ENCODE measurements at places on chromosomes 1 and 21.

GRCh38 chr1:11448373-11449099 is 30.4 kb upstream of the DISP3 start:
- DNase-seq: no peak

GRCh38 chr1:30847358-30847972 is 61.1 kb downstream of the SDC3 start:
- no peak for DNase-seq

DNA sequence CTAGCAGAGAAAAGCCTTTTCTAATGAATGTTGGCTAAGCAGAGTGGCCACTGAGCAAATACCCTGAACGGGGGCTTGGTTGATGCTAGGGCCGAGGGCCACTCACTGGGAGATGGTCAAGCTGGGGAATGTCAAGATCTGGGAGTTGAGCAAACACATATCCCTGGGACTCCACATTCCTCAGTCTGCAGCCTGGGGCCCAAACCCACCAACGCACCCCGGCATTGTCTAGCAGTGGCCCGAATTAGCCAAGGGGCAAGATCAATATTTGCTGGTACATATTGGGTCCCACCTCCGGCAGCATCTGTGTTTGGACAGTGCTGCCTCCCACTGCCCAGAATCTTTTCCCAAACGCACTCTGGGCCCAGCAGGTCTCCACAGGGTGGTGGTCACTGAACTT is 144.1 kb downstream of the TRABD2B start:
- no peak for DNase-seq

DNA sequence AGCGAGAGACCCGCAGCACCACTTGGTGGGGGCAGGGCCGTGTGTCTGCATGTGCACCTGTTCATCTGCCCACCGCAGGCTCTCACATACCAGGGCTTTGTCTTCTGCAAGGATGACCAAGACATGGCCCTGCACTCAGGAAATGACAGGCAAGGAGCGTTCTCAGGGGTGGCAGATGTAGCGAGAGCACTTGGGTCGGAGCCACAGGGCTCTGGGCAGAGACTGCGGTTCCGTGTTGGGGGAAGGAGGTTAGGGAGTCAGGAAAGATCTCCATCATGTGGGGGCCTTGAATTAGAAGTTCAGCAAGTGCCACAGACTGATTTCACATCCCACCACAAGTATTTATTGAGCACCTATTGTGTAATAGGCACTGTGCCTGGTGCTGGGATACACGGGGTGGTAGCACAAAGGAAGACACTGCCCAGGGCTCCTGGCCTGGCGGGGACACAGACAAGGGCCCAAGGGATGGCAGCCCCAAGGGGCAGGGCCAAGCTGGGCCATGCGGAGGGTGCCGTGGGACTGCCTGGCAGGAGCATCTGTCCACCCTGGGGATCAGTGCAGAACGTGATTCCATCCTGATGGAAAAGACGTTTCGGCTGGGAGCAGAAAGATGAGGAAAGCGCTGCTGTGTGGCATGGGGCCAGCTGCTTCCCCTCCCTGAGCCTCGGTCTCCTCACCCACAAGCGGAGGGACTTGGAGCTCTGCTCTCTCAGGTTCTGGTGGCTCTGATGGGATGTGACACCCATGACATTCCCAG is 11.4 kb upstream of the SPSB1 start:
- peak; percentile 37 for DNase-seq

GRCh38 chr1:74933500-74933899 is 200.5 kb downstream of the TYW3 start:
- DNase-seq: no peak

All from HCEC 1CT (cell line).